Karpas-422 (cell line): ENCODE measurements at places on chromosomes 6 and 20.

DNA sequence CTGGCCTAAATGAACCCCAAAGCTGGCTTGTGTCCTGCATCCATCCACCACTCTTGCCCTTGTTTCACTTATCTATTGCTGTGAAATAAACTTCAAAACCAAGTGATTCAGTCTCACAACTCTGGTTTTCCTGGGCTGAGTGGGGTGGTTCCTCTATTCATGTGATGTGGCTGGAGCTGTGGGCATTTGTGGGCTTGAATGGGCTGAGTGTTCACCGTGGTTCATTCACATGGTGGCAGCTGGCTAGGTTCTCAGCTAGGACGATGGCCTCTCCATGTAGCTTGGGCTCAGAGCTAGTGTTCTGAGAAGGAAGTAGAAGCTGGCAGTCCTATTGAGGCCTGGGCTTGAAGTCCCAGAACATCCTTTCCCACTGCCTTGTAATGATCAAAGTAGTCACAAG is 30.4 kb downstream of the FKBP1A start:
- DNase-seq, result no peak

DNA sequence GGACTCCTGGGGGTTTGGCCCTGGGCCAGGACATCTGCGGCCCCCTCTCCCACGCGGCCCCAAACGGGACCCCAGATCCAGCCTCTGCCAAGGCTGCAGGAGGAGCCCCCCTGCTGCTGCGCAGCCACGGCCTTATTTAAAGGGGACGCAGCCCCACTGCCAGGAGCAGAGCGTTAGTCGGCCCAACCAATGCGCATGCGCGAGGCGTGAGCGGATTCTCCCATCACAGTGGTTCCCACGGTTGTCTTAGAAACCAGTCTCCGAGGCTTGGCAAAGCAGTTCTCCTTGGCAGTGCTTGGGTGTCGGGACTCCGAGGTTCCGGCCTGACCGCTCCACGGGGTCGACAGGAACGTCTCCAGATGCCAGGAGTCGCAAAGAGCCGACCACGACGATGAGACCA is 288.3 kb upstream of the ZNF337 start:
- no peak for DNase-seq

GRCh38 chr20:5180421-5180820 is 53.6 kb downstream of the CDS2 start:
- no peak for DNase-seq

GRCh38 chr6:41716516-41717391 is 18.7 kb downstream of the TFEB start:
- DNase-seq, result no peak

DNA sequence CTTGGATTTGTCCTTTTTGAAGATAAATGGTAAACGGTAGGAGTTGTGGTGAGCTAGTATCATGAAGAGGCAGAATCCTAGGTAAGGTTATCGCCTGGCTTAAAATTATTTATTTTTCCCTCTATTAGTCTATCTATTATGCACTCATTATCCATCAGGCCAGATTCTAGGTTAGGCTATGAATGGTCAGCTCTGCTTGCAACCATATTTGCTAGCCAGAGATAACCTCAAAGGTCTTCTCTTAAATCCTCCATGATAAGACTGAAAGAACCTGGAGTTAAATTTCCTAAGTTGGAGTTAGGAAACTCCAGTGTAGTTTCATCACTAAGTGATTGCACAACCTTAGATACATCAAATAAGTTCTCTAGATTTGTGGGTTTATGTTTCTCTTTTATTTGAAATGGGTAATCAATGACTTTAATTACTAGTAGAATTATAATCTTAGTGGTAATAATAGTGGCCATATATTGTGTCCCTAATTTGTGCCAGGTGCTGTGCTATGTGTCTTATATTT is 302.1 kb upstream of the RUNX2 start:
- DNase-seq, result no peak

GRCh38 chr20:38812182-38812581 is 6.7 kb downstream of the PPP1R16B start:
- DNase-seq, result no peak

- DNase-seq, result no peak
Observed at GRCh38 chr20:35299780-35300179, 7.6 kb upstream of the FAM83C start.

- no peak for DNase-seq
Observed at GRCh38 chr20:37749620-37750403, 56.0 kb downstream of the CTNNBL1 start.

GRCh38 chr20:52490711-52491430 is 299.3 kb upstream of the ZFP64 start:
- no peak for DNase-seq

- no peak for DNase-seq
Observed at GRCh38 chr6:43436577-43437282, 9.4 kb downstream of the ABCC10 start.

- DNase-seq, result no peak
Observed at GRCh38 chr6:105492706-105493673, 90.1 kb upstream of the PREP start.
